Astrocyte of the hippocampus (primary cell): ENCODE measurements at places on chromosomes 1 and 21.

DNA sequence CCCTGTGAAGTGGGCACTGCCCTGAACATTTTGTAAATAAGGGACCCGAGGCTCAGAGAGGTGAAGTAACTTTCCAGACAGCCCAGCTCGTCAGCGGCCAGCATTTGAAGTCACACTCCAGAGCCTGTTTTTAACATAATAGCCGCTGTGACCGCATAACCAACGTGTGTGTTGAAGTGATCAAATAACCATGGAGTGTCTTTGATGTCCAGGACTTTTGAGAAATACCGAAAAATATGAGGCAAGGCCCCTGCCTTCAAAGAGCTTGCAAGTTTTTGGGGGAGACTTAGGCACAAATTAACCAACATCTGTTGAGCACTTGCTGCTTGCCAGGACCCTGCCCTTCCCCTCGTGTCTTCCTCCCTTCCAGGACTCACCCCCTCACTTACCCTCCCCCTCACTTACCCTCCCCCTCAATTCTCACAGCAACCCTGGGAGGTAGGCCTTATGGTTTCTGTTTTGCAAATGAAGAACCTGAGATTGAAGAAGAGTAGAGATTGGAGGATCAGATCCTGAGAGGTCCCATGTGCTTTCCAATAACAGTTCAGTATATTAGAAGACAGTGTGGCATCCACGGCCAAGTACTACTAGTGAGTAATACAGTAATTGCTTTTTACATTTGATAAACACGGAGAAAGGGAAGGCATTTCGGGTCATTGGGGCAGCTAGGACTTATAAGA is 1.3 kb upstream of the SLC16A1 start:
- peak; percentile 82 for DNase-seq

- DNase-seq, result peak; percentile 58
These were observed 41.7 kb upstream of the RAB4A start for GRCh38 chr1:229229137-229229720.

DNA sequence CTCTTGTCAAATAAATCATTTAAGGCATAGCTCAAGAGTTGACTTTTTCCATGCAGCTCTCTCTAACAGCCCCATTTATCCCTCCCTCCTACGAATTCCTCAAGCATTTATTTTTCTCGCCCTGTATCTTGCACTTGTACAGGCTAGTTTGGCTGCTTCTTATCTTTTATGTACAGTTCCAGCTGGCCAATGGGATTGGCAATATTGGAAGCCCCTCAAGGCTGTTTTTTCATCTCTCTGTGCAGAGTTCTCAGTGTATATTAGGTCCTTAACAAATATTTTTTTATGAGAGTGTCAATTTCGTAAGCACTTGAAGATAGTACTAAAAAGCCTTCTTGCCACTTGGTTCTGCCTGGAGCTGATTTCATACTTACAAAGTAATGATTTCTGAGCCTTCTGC is 356.0 kb downstream of the ST6GALNAC3 start:
- no peak for DNase-seq

DNA sequence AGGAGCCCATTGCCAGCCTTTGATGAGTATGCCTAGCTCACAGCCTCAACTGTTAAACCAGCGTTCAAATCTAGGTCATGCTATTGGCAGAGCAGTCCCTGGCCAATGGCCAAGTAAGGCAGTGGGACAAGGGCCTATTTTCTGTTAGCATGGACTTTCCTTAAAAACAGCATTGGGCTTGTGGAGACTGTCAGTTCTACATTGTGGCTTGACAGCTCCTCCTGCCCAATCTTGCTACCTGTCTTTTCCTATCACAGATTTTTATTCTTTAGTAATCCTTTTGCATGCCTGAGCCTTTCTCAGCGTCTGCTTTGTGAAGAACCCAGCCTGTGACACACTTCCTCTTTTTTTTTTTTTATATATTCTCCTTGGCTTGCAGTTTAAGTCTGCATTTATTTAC is 56.4 kb downstream of the DIP2A start:
- DNase-seq, result peak; percentile 17

DNA sequence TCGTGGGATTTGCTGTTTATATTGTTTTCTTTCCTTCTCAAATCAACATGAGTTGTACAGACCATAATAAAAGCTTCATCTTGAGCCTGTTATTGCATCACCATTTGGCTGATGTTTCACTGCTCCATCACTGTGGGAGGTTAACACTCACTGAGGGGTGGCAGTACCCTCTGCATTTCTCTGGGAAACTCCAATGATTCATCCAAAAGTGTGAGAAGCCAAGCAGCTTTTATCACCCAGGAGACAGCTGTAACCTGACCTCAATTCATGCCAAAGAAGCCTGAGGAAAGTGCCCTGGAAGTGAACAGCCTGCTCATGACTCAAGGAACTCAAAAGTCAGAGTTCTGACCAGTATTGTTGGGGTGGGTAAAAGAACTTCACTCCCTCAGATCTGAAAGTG is 84.1 kb downstream of the GPR88 start:
- DNase-seq, result peak; percentile 94

- DNase-seq, result no peak
These were observed 28.9 kb downstream of the RHEX start for GRCh38 chr1:206081856-206082255.

- DNase-seq, result no peak
These were observed 42.7 kb downstream of the ATP5PF start for GRCh38 chr21:25691976-25692375.

DNA sequence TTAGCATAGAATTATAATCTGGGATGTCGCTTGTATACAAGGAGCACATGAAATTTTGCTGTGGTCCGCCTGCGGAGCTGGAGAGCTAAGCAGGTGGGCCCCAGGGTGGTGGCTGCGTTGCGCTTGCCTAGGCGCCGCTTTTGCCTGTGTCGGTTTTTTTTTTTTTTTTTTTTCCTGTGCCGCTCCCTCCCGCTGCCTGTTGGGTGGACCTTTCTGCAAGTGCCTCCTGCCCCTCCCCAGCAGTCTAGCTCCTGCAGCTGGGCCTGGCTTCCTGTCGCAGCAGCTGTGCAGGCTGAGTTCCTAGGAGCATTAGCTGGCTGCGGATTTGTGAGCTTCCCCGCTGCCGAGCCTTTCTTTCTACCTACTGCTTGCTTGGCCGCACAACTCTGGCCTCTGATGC is 20.6 kb downstream of the PYHIN1 start:
- no peak for DNase-seq

DNA sequence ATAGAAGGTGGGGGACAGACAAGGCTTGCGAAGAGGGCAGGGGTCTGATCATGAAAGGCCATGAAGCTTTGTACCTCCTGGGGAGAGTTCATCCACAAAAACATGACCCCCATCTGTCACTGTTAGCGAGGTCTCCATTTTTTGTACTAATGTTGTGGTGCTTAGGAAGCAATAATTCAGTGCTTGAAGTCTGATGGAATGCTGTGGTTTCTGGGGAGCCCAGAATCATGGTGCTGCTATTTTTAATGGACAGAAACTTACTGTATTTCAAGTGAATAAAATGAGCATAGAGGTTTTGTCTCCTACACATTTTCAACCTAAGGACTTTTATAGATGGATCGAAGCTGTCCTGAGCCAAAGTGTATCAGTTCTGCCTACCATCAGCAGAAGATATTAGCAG is 28.2 kb upstream of the RGL1 start:
- DNase-seq, result peak; percentile 51

DNA sequence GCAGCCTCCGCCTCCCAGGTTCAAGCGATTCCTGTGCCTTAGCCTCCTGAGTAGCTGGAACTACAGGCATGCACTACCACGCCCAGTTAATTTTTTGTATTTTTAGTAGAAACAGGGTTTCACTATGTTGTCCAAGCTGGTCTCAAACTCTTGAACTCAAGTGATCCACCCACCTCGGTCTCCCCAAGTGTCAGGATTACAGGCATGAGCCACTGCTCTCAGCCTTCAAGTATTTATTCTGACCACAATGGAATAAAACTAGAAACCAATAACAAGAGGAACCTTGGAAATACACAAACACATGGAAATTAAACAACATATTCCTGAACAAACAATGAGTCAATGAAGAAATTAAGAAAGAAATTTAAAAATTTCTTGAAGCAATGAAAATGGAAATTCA is 32.7 kb upstream of the DR1 start:
- peak; percentile 16 for DNase-seq

DNA sequence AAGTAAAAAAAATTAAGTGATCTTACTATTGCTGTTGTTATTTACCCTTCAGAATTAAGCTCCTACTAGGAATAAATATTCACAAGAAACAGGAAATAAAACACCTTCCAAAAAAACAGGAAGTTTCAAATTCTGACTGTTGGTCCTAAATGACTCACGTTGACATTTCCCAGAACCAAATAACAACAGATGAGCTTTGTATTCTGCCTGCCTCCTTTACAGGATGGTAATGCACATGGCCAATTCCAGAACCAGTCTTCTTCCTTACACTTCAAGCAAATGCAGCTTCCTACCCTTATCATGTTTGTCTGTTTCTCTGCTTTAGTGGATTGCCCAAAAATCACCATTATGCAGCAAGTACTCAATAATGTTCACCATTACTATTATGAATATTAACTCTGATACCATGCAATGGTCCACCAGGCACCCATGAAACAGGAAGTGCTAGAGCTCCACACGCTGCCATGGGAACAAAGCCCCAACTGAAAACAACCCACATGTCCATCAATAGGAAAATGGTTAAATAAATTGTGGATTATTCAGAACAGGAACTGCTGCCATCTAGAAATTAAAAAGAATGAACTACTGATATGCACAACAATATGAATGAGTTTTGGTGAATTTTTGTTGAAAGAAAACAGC is 8.9 kb downstream of the CASP9 start:
- no peak for DNase-seq

- no peak for DNase-seq
These were observed 132.3 kb downstream of the TOMM20 start for GRCh38 chr1:234996245-234996757.

GRCh38 chr21:16592381-16592780 is 862.6 kb downstream of the USP25 start:
- peak; percentile 30 for DNase-seq

DNA sequence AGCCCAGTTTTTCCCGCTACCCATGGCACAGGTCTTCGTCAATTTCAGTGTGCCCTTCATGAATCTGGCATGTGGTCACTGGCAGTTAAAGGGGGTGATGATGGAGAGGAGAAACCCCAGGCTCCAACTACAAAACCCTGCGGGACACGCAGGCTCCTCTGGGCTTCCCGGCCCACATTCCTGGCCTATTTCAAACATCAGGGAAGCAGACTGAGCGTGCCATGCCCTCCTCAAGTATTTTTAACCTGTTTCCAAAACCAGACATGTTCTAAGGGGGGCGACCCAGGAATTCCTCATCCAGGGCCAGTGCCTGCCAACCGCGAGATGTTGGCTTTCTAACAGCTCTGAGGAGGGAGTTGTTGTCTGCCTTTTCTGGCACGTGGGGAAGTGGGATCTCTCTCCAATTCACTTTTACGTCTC is 85.1 kb downstream of the CAPZB start:
- peak; percentile 87 for DNase-seq

DNA sequence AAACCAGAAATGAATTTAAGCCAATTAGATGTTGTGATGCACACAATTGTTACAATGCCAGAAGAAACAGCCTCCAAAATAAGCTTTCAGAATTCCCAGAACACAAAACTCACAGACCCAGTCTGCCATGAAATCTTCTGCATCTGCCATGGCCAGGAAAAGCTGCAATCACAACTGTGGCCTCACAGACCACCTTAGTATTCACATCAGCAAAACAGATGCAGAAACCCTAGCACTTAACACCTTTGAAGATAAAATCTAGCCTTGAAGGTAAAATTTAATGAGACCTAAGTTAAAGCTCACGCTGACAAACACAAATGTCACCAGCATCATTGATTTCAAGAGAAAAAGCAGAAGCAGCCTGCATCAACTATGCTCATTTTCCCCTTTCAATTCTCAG is 566.8 kb upstream of the TMPRSS15 start:
- DNase-seq, result no peak

GRCh38 chr1:2199042-2199810 is 4.7 kb upstream of the FAAP20 start:
- peak; percentile 91 for DNase-seq

- DNase-seq, result no peak
These were observed 7.9 kb downstream of the HLX start for GRCh38 chr1:220887202-220887519.

DNA sequence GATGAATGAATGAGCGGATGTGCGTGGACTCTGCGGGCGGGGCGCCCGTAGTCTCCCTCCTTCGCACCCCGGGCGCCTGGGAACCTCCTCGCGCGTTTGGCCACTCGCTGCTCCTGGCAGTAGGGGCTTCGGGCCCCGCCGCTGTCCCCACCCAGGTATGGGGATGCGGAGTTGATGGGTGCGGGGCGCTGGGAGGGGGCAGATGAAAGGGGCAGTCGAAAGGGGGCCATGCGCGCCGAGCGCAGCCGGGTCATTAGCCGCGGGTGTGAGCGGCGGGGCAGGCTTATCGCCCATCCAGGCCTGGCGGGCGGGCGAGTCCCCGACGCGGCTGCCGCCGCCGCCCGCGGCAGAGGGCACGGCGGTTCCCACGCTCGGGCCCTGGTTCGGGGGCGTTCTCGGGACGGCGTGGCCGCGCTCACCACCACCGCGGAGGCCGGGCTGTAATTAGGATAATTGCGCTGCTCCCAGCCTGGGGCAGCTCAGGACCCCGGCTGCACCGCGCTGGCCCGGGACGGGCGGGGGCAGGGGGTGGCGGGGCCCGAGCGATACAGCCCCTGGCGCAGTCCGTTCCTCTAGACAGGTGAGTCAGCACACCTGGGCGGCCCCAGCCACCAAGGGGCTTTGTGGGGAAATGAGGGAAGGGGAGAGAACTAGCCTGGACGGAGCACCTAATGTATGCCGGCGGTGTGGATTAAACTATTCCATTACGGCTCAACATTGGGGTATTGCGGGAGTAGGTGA is 22.1 kb upstream of the CITED4 start:
- DNase-seq, result no peak

GRCh38 chr1:38063616-38064015 is 17.0 kb upstream of the POU3F1 start:
- DNase-seq, result no peak

DNA sequence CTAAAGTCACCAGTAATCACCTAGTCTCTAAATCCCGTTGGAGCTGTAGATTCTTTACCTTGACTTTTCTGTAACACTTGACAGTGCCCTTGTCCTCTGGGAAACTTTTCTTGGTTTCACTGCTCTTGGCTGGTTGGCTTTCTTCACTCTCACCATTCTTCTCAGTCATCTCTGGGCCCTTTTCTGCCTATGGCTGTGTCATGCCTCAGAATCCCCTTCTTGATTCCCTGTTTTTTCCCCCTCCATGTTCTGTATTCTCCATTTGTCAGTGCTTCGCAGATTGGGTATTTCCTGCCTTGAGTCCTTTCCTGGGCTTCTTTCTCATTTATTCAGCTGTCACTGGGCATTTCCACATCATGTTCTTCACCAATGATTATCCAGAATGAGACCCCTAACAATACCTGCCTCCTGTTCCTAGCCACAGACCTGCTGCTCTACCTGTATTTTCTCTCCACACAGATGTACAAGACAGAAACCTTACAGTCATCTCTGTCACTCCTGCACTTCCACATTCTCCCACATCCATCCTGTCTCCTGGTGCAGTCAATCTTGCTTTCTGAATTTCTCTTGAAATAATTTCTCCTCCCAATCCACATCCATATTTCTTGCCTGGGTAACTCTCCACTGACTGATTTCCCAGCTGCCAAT is 14.7 kb downstream of the UCK2 start:
- no peak for DNase-seq

GRCh38 chr1:192161976-192162375 is 3.7 kb downstream of the RGS18 start:
- no peak for DNase-seq

GRCh38 chr1:221101807-221102605 is 222.8 kb downstream of the HLX start:
- peak; percentile 69 for DNase-seq

GRCh38 chr1:236762410-236762809 is 32.7 kb upstream of the MTR start:
- no peak for DNase-seq
